Ammon's horn (tissue), 1 donor: ENCODE measurements at places on chromosomes 16 and 17.

- DNase-seq, result no peak
These were observed 34.5 kb upstream of the TNRC6A start for GRCh38 chr16:24694931-24695330.

DNA sequence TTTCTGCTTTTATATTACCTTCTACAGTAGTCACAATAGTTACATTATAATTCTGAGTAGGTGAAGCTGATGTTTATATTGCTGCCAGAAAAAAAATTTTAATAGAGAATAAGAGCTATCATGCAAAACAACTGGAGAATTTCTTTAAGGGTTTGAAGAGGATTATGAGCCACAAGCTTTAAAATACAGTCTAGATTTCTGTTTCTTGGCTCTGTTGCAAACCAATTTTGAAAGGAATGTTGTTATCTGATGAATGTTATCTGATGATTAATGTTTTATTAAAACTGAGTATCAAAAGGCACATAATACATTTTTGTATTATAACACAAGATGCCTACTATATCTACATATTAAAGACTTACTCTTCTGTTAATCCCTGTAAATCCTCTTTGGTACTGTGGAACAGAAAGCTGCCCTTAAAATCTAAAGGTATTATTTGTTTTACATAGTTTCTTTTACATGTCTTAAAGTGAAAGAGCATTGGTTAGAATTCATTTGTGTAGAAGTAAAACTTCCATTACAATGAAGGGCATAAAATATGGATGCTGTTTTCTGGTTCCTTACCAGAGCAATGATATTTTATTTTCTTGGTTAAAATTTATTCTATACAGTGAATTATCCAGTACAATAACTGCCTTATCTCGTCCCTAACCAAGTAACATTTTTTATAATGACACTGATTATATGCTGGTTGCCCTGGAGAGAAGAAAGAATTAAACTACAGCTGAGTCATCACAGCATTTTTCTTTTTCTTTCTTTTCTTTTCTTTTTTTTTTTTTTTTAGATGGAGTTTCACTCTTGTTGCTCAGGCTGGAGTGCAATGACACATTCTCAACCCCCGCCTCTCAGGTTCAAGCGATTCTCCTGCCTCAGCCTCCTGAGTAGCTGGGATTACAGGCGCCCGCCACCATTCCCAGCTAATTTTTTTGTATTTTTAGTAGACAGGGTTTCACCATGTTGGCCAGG is 205.7 kb downstream of the TANC2 start:
- DNase-seq, result no peak

DNA sequence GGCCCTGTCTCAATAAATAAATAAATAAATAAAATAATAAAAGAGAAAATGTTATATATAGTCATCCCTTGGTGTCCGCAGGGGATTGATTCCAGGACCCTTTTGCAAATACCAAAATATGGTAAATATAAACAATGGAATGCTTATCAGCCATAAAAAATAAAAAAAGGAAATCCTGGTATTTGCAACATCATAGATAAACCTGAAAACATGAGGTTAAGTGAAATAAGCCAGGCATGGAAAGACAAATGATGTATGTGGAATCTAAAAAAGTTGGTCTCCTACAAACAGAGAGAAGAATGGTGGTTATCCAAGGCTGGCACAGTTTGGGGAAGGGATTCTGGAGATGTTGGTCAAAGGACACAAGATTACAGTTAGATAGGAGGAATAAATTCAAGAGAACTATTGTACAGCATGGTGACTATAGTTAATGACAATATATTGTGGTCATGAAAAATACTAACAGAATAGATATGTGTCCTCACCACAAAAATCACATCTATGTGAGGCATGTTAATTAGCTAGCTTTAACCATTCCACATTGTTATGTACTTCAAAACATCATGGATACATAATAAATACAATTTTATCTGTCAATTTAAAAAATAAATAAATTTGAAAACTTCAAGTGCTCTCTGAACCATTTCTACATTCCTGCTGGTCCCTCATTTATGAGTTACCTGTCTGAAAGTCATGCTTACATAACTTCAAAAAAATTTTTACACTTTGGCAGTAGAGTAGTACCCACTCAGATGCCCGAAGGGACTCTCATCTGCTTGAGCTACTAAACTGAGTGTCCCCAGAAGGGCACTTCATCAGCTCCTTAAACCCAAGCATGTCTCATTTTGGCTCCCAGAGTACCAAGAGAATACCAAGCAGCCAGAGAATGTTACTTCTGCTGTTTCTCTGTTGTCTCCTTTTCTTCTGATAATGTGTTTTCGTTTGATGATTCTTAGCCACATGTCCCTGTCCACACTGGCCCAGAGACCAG is 26.6 kb downstream of the N4BP1 start:
- DNase-seq, result no peak

- DNase-seq, result no peak
These were observed 56.4 kb downstream of the VMP1 start for GRCh38 chr17:59763861-59764260.

DNA sequence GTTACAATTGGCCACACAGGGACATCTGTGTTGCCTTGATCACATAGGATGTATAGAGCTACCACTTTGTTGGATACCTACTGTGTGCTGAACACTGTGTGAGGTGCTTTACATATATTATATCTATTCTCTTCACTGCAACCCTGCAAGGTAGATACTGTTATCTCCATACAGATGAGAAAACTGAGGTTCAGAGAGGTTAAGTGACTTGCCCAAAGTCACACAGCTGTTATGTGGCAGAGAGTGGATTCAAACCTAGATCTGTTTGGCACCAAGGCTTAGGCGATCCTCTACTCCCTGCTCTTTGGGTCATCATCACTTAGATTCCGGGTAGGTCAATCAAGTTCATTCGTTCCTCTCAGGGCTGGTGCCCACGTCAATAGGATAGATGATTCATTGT is 260.5 kb upstream of the IRX3 start:
- DNase-seq, result no peak

GRCh38 chr17:12257176-12257575 is 236.5 kb downstream of the MAP2K4 start:
- no peak for DNase-seq

GRCh38 chr16:18833707-18834505 is 32.6 kb upstream of the ARL6IP1 start:
- no peak for DNase-seq

DNA sequence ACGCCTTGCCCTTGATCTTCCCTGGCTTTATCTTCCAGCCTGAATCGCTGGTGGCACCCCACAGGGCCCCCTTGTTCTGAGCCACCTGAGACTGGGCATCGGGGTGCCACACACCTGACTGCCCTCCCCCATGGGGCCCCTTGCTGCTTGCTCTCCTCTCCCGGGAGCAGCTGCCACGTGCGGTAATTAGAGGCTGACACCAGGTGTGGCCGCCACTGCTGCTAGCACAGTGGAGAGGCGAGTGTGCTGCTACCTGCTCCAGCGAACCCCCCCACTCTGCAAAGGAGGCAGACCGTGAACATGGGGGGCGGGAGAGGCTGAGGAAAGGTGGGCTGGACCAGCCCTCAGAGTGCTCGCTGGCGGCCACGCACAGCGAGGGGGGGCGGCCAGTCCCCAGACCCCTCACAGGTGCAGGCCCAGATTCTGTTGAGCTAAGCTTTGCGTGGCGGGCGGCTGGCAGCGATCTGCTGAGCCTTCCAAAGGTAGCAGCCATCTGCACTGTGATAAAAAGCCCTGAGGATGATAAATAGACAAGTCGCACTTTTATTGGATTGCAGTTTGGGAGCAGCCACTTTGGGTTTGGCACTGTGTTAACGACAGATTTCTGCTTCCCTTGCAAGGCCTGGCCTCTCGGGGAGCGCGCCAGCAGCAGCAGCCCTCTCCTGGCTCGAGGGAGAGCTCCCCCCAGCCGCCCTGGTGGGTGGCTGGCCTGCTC is 167.9 kb upstream of the GSE1 start:
- peak; percentile 72 for DNase-seq

DNA sequence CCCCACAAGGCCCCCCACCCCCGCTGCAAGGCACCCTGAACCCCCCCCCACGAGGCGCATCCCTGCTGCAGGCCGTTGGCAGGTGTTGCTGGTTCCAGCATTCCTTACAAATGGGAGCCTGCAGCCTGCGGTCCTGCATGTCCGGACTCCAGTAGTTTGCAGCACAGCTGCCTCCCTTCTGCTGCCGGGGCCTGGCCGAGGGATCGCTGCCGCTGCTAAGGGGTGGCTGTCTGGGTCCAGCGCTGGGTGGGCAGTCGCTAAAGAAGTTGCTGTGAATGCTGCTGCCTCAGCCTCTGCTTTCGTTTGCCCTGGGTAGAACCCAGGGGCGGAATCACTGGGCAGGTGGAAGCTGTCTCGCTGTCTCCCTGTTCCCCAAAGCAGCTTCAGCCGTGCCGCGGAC is 11.8 kb downstream of the UTS2R start:
- no peak for DNase-seq

GRCh38 chr16:48381201-48381600 is 4.0 kb downstream of the SIAH1 start:
- DNase-seq, result no peak

GRCh38 chr16:558298-559020 is 1.7 kb upstream of the PRR35 start:
- DNase-seq, result no peak

- DNase-seq, result peak; percentile 43
These were observed 5.4 kb upstream of the MMD start for GRCh38 chr17:55426851-55427586.

- no peak for DNase-seq
These were observed 37.2 kb downstream of the SMPD3 start for GRCh38 chr16:68411086-68411485.

DNA sequence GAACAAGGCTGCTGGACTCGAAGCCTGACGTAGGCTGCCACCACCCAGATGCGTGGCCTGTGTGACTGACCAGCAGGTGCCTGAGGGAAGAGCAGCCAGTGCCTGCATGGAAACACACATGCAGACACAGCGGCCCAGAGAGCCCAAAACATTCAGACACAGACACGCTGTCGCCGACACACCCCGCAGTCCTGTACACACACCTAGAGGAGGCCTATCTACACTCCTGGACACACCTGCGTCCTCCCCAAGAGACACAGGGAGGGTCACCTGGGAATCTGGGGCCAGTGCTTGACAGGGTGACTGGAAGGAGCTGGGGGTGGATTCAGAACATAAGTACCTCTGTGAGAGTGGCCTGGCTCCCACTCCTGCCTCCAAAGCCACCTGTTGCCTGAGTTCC is 6.1 kb upstream of the TSPOAP1 start:
- DNase-seq, result no peak

DNA sequence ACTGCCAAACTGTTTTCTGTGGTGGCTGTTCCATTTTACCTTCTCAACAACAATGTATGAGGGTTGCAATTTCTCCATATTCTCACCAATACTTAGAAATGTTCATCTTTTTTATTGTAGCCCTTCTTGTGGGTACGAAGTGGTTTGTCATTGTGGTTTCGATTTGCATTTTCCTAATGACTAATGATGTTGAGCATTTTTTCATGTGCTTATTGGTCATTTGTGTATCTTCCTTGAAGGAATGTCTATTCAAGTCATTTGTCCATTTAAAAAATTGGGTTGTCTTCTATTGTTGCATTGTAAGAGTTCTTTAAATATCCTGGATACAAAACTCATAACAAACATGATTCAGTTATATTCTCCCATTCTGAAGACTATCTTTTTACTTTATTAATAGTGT is 47.5 kb upstream of the CCL2 start:
- DNase-seq, result no peak

- DNase-seq, result no peak
These were observed 3.9 kb upstream of the KRT33A start for GRCh38 chr17:41354536-41354935.

GRCh38 chr17:72427761-72428109 is 306.9 kb downstream of the SOX9 start:
- no peak for DNase-seq

DNA sequence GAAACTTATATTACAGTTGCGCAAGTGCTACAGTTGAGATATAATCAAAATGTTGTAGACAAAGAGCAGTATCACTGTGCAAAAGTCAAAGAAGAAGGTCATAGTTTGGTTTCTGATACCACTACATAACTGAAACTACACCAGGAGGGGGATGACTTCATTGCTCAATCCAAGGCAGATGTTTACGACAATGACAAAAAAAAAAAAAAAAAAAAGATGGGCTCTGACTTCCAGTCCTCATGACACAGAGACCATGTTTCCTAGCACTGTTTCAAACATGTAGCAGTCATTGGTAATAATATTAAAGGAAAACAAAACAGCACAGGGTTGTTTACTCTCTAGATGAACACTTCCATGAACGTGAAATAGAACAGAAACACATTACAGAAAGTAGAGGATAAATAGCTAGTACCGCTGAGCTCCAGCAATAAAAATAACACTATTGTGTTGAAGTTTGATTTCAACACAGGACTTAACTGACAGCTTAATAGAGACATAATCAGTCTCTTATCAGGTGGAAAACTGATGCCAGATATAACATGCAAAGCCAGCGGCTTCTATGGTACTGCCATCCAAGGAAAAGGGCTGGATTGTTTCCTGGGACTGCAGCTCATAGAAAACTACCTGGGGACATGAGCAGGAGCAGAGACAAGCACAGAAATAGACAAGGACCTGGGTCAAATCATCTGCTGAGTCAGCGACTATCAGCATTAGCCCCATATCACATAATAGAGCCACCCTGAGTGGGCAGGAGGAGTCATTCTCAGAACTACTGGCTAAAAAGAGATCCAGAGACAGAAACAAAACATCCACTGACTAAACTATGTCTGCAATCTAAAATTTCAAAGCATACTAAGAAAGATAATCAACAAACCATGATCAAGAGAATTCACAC is 463.6 kb upstream of the SOX9 start:
- no peak for DNase-seq

GRCh38 chr17:36147601-36148000 is 28.8 kb downstream of the TBC1D3B start:
- DNase-seq, result no peak

DNA sequence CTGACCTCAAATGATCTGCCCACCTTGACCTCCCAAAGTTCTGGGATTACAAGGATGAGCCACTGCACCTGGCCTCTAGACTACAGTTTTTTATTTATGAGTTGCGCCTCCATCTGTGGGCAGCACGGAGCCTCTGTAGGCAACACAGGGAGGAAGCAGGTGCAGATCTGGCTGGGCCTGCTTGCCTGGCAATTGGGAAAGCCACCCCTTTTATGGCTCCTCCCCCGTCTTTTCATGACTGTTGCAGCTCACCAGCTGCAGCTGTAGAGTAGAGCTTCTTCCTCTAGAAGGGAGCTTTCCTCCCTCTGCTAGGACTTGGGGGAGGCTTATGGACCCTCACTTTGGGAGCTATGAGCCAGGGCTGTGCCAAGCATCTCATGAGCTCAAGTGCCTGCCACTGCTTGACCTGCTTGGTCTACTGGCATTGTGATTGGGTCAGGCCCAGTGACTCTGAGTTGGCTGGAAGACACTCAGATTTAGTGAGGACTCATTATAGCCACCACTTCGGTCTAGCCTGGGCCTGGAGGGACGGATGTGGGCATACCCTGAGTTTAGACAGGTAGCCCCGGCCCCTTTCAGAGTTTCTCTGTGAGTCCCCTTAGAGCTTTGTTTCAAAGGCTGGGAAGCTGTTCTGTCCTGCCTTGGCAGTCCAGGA is 6.9 kb upstream of the SLC7A6 start:
- peak; percentile 76 for DNase-seq

DNA sequence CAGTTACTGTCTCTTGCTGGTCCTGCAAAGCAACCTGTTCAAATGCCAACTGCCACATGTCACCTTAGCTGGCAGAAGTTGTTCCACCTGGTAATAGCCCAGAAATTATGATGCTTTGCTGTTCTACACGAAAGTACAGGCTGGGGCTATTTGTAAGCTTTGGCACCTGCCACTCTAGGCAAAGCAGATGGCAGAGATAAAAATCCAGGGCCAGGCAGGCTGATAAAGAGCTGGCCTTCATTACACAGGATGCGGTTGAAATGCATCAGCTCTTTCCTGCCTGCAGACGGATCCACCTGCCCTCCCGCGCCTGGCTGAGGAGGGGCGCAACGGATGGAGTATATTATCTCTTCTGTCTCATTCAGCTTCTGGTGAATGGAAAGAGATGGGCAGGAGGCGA is 29.3 kb upstream of the KDM8 start:
- DNase-seq, result no peak
